NCI-H510A (cell line): ENCODE measurements at places on chromosomes 16 and 17.

- DNase-seq = no peak
Observed at GRCh38 chr17:61240851-61241468, 158.7 kb upstream of the TBX2 start.

- peak; percentile 80 for DNase-seq
Observed at GRCh38 chr17:81419319-81419885, 24.1 kb downstream of the BAHCC1 start.

GRCh38 chr16:12796498-12796897, 7.2 kb downstream of the CPPED1 start:
- DNase-seq = no peak

GRCh38 chr16:78815713-78816112, 716.3 kb downstream of the WWOX start:
- DNase-seq = no peak

- no peak for DNase-seq
Observed at GRCh38 chr16:89341697-89342694, 124.5 kb downstream of the ZNF778 start.
